ENCODE measurements at places on chromosomes 12 and 14.

GRCh38 chr14:104816616-104816884 lies 15.6 kb downstream of the ZBTB42 start:
- DNase-seq, result no peak

DNA sequence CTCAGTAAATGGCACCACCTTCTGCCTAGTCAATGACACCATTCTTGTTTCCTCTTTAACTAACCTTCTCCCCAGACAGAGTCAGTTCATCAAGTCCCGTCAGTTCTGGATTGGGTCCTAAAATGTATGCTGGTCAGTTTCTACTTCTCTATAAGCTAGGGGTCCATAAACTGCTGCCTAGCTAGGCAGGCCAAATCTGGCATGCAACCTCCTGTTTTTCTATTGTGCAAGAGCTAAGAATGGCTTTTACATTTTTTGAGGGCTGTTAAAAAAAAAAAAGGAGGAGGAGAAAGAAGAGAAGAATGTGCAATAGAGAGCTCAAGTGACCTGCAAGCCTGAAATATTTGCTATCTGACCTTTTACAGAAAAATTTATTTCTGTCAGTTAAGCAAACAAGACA lies 6.4 kb upstream of the TMED10 start:
- DNase-seq, result peak; percentile 83

DNA sequence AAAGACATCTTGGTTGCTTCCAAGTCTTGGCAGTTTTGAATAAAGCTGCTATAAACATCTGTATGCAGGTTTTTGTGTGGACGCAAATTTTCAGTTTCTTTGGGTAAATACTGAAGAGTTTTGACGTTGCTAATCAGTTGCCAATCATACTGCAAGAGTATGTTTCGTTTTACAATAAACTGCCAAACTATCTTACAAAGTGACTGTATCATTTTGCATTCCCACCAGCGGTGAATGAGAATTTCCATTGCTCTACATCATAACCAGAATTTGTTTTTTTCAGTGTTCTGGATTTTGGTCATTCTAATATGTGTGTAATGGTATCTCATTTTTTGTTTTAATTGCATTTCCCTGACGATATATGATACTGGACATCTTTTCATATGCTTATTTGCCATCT lies 190.8 kb upstream of the PARP11 start:
- no peak for DNase-seq

- peak; percentile 62 for DNase-seq
Measured at GRCh38 chr12:66025477-66025876, 105.1 kb downstream of the LLPH start.

DNA sequence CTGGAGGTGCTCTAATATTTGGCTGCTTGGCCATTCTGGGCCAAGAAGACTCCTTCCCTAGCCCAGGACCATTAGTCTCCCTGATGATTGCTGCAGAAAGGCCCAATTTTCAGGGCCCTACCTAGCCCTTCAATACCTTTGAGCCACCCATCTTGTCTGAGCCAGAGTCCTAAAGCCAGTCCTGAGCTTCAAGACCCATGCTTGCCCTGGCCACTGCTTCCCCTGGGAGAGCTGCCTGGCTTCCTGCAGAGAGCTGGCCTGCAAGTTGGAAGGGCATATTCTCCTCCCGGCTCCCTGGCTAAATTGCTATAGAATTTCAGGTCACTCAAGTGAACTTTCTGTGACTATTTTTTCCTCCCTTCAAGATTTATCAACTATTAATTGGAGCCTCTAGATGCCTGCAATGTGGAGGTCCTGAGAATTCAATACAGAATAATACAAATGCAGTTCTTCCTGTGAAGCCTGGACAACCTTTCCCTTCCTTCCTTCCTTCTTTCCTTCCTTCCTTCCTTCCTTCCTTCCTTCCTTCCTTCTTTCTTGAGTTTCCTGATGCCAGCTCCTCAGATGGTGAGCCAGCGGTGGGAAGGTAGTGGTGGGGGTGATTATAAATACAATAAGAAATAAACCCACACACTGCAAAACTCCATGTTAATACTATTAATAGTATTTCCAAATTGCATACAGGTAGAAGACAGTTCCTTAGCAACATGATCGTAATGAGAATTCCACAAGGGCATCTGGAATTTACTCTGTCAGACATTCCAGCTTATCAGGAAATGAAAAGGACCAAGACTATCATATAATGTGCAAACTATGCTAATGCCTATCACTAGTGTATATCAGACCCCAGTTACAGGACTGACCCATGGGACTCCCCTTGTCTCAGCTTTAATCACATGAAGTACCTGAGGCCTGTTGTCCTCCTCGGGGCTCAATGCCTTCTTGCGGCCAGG lies 108.1 kb downstream of the ZFP36L1 start:
- no peak for DNase-seq

DNA sequence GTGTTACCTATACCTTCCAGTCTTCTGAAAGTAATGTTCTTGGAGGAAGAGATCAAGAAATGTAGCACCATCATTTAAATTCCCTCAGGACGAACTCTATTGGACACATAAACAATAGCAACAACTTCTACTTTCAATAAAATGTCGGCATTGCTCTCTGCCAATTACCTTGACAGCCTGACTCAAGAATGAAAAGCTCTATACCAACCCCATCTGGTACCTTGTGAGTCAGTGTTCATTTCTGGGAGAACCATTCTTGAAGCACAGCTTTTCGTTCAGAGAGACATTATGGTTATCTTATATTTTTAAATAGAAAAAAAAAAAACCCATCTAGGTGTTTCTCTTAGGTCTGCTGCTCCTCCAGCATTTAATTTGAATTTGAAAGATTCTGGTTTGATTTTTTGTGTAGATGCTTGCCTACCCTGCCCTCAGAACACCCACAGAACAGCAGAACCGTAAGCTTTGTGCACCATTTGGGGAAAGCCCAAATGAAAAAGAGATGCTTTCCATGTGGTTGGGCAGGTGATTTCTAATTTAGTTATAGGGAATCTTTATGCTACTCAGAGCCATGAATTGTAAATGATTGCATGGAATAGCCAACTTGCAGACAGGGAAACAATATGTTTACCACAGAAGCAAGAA lies 156.0 kb downstream of the SAMD4A start:
- peak; percentile 58 for DNase-seq

All from fibroblast of skin of abdomen (primary cell).